ENCODE measurements at places on chromosomes 3 and 15.

DNA sequence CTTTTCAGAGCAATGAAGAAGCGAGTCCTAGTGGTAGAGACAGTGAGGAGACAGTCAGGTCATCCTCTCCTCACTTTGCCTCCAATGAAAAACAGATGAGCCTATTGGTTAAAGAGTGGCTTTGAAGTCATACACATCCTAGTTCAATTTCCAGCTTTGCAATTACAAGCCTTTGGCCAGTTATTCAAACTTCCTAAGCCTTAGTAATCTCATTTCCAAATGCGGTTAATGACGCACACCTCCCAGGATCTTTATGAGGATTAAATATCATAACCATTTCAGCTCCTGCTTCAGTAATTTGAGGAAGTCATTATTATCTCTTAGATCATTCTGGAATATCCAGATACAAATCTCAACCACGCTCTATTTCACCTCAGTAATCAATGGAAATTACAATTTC is 10.0 kb upstream of the ST6GAL1 start:
- DNase-seq = no peak

DNA sequence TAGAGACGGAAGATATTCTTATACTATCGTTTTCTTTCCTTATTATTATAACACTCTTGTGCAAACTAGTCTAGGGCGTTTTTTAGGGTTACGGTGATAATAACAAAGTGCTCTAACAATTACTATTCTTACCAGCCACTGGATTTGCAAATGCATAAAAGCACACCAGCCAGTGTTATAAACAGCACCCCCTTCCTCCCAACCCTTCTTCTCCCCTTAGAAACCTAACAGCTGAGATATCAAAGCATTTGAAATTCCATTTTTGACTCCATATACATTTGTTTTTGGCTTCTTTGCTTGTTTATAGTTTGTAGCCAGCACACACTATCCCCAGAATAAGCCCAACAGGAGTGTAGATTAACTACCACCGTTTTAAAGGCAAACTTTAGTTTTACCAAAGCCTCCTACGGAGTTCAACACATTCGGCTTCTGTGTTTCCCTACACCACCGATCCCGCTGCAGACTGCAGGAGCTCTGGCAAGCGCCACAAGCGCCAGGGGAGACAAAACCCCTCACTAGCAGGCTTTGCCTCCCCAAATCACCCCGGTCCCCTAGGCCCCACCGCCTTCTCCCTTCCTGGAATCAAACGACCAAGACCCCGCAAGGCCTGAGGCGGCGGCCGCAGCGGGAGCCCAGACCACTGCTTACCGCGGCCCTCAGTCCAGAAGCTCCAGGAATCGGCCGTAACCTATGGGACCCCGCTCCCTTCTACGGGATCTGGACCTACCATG is 461 bp downstream of the COPB2 start:
- no peak for DNase-seq

DNA sequence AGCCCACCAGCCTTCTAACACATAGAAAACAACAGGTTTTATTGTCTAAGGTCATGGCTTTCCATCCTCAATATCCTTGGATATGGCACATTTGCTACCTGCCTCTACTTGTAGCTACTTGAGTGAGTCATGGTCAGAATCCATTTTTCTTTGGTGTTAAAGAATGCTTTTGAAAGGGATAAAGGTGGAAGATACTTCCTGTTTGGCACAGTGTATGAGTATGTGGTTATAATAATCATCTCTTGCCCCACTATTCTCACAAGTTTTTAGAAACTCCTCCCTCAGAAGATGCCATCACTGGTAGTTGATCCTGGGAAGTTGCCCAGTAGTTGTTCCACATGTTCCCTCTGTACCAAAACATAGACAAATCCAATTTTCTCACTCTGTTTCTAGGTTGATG is 508.6 kb upstream of the IL12A start:
- DNase-seq = no peak

- no peak for DNase-seq
Observed at GRCh38 chr3:73707772-73708171, 83.0 kb upstream of the PDZRN3 start.

DNA sequence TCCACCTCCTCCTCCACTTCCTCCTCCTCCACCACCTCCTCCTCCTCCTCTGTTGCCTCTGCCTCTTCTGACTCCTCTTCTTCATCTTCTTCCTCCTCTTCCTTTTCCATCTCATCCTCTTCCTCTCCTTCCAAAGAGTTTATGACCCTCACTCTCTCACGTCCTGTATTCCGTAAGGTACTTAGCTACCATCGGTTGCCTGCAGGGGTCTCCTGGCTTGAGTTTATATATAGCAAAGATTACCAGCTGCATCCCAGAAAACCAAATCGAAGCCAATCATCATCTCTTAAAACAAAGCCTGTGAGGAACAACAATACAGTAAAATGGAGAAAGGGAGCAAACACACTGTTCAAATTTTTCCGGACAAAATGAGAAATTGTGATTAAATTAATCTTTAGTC is 317.4 kb downstream of the C3orf38 start:
- no peak for DNase-seq

DNA sequence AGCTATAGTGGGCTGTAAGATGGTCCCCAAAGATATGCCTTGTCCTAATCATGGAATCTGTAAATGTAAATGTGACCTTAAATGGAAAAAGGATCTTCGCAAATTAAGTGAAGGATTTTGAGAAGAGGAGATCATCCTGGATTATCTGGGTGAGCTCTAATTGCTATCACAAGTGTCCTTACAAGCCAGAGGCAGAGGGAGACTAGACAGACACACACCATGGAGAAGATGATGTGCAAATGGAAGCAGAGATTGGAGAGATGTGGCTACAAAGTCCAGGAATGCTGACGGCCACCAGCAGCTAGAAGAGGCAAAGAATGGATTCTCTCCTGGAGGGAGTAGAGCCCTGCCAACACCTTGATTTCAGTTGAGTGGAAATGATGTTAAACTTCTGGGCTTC is 102.3 kb upstream of the PROK2 start:
- DNase-seq = no peak
